Fibroblast of upper back skin (primary cell): ENCODE measurements at places on chromosomes 2 and 18.

- DNase-seq: no peak
Observed at GRCh38 chr18:76497021-76497420, 2.0 kb upstream of the ZNF516 start.

GRCh38 chr2:100243631-100244030, 78.7 kb downstream of the LONRF2 start:
- DNase-seq: no peak

GRCh38 chr2:79178076-79178674, 18.6 kb upstream of the REG3A start:
- DNase-seq: no peak

- no peak for DNase-seq
Observed at GRCh38 chr2:185695711-185696235, 42.8 kb upstream of the FSIP2 start.

DNA sequence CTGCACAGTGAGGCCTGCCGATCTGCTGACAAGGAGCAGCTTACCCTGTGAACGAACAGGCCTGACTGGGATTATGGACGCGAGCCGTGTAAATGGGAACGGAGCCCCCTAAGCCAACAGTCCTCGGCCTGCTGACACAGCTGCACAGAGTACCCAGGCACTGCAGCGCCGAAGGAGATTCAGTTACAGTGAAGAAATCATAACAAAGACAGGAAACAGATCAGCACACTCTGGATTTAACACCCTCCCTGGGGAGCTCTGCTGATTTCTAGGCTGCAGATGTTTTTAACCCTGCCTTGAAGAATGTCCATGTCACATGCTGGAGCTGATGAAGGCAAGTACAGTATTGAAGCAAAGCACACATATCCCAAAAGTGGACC, 43.4 kb downstream of the COLEC12 start:
- DNase-seq: peak; percentile 90

GRCh38 chr2:190505696-190506095, 28.8 kb downstream of the NEMP2 start:
- DNase-seq: no peak

- DNase-seq: no peak
Observed at GRCh38 chr2:178949584-178949983, 100.4 kb downstream of the CCDC141 start.

GRCh38 chr2:181847198-181847556, 44.4 kb upstream of the ITPRID2 start:
- no peak for DNase-seq

DNA sequence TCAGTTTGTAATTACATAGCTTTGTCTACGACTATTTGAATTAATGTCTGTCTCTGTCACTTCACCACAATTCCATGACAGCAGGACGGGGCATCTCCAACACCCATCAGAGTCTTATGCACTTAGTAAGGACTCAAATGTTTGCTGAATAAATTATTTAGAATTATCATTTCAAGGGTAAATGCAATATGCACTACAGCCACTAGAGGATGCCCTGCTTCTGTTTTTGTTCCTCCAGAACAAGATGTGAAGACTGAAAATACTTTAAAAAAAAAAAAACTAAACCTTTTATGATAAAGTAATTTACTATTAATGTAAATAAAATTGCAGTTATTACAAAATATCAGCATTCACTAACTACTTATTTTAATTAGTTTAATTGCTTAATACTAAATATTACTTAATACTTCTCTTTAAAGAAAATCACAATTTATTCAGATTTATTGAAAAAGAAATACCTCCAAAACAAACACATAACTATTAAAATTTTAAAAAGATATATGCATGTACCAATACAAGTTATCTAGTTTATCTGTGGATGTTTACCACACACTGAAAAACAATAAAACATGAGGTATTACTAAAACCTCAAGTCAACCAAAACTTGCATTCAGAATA, 3.2 kb downstream of the PIGN start:
- DNase-seq: peak; percentile 54

- no peak for DNase-seq
Observed at GRCh38 chr2:67954093-67954748, 108.6 kb downstream of the C1D start.

DNA sequence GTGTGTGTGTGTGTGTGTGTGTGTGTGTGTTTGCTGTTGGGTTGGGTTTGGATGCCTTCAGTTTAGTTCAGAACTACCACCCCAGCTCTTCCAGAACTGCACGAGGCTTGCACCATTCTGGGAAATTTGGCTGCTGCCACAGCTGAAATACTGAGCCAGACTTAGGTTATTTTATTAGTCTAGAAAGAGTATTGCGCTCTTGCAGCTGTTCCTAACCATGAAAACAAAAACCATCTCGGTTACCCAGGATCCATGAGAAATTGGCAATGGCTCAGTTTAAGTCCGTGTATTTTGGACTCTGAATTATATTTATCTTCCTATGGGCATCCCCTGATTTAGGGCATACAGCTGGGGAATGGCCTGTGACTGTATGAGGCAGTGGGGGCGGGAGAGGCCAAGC, 83.2 kb downstream of the TANC1 start:
- DNase-seq: no peak

GRCh38 chr2:10191554-10191953, 69.0 kb downstream of the RRM2 start:
- no peak for DNase-seq

GRCh38 chr2:186533717-186534116, 47.7 kb downstream of the ZC3H15 start:
- DNase-seq: peak; percentile 10

- no peak for DNase-seq
Observed at GRCh38 chr2:166675553-166675952, 181.5 kb upstream of the SCN7A start.

DNA sequence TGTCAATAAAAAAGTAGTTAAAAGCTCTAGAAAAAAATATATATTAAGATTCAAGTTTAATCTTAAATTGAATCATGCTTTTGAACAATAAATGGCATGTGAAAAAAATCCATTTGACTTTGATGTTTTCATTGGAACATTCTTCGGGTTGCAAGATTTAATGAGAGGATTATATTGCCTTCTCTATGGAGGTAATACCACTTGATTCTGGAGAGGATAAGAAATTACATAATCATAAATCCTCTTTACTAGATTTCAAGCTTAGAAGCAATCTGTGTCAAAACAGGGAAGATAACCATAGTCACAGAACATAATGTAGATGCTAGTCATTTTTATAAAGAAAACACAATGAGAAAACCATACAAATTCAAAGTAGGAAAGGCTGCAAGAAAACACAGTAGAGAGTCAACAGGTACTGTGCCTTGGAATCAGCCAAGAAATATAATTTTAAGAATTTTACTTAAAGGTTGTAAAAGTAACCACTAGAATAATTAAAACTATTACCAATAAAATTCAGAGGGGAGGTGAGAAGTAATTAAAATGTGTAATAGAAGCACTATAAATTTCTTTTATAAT, 18.7 kb upstream of the MAPRE2 start:
- DNase-seq: no peak

DNA sequence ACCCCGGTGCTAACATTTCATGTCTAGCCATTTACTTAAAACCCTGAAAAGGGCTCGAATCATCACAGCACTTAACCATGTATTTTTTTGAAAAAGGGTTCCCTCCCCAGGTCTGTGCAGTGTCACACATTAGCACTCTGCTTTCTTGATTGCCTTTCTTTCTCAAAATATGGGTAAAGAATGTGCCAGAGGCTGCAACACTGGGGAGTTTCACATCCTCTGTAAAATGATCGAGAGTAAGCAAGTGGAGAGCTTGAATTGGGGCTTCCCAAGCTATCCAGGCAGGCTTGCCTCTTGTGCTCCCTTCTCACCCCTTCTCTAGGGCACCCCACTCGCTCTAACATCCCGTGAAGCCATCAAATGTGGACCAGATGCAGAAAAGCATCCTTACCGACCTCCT, 177.0 kb upstream of the CCDC68 start:
- no peak for DNase-seq

DNA sequence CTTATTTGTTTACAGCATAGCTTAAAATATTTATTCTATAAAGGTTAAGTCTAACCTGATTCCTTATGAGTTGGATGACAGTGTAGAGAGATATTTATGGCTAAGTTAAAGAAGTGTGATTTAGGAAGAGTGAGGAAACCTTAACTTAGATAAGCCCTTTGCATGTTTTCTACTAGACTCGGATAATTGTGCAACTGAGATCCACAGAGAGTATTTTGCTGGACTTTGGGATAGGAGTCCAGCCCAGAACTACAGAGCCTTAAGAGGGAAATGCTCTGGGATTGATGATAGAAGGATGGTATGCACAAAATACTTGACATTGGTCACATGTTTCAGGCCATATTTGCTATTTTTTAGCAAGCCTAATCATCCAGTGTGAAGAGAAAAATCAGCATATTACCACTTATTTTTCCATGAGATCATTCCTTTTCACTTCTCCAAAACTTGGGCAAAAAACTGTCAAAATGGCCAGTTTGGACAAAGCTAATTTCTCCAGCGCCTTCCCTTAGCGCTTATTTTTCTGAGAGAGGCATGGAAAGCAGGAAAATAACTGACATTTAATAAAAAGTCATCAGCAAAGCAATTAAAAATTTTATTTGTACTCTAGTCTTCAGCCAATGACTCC, 3.1 kb downstream of the CD28 start:
- no peak for DNase-seq

DNA sequence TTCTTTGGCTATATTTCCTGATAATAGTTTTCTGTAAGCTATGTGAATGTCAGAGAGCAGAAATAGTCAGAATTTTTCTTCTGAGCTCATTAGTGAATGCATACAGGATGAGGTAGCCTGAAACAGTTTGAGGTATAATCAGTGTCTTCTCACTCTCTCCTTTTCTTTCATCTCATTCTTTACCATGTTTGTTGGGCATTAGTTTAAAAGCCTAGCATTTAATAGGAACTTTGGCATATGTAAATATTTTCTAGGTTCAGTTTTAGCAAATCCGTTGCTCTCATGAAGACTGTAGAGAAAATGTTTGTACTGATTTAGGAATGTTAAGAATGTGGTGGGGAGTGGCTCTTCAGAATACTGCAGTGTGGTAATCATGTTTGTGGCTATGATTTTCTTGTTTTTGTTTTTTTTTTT, 119.4 kb downstream of the PARD3B start:
- peak; percentile 64 for DNase-seq

GRCh38 chr18:65788373-65788772, 37.6 kb downstream of the CDH7 start:
- no peak for DNase-seq

- DNase-seq: no peak
Observed at GRCh38 chr2:144692661-144693060, 172.7 kb upstream of the ZEB2 start.

GRCh38 chr2:128347701-128348539, 29.3 kb upstream of the HS6ST1 start:
- peak; percentile 82 for DNase-seq

DNA sequence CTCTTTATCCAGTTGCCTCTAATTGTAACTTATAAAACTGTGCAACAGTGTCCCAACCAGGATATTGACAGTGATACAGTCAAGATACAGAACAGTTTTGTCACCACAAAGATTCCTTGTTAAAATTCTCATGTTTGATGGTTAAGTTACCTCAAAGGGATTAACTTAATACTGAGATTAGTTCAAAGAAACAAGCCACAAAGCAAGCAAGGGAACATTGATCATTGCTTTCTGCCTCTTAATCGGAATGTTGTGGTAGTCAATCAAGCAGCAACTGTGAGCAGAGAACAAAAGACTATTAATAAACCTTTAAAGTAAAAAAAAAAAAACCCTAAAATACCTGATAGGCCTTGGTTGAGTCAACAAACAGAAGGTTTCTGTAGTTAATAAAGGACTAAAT, 352.3 kb downstream of the PARD3B start:
- DNase-seq: no peak

DNA sequence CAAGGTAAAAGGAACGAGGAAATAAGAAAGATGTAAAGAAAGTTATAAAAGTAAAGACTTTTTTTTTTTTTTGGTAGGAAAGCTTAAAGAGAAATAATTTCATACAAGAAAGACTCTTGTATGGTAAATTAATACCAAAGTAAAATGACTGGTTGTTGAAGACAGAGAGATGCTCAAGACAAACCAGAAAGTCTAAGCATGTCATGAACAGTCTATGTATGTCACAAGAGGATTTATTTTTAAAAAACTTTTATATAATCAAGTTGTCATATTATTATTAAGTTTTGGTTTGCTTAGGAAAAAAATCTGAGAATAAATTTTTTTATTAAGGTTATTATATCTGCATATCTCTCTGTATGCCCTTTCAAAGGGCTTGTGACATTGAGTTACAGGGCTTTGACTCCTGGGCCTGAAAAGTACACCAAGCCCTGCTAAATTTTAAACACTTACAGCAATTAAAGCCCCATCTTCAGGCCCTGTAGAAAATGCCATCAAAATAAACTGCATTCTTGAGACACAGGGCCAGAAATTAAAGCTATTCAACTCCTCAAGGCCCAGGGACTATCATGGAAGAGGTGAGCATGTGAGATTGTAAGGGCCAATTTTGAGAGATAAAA, 10.9 kb upstream of the SGPP2 start:
- DNase-seq: no peak

- no peak for DNase-seq
Observed at GRCh38 chr2:30732376-30732775, 74.9 kb downstream of the CAPN13 start.

DNA sequence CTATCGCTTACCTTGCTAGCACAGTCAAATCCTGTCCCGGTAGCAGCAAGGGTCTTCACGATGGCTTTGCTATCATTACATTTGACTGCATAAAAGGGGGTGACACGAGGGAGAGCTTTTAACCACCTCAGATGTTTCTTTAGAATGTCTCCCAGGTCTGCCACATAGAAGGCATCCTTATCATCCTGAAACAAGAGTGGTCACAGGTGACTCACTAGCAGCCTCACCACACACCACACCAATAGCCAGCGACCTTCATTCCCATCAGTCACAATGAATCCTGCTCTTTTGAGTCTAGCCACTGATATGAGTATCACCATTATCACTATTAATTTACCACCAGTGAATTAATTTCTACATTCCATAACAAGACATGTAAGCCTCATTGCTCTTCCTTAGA, 3.7 kb downstream of the ODC1 start:
- no peak for DNase-seq

DNA sequence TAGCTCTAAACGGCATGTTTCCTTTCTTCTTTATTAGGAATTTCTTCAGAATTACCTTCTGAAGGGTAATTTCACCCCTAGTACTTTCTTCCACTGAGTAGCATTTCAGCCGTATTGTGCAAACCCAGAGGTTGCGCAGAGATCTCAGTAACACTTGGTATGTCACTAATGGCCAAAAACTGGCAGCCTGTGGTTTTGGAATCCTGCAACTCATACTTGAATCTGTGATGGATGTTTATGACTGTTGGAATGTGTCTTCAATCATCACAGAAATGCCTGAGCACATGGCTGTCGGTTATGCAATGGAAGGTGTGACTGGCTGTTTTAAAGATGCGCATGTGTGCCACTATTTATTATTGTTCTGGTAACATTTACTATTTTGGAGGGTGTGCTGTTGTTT, 100.0 kb downstream of the COLEC12 start:
- DNase-seq: peak; percentile 97
